AG10803 (cell line): ENCODE measurements at places on chromosomes 5 and 9.

DNA sequence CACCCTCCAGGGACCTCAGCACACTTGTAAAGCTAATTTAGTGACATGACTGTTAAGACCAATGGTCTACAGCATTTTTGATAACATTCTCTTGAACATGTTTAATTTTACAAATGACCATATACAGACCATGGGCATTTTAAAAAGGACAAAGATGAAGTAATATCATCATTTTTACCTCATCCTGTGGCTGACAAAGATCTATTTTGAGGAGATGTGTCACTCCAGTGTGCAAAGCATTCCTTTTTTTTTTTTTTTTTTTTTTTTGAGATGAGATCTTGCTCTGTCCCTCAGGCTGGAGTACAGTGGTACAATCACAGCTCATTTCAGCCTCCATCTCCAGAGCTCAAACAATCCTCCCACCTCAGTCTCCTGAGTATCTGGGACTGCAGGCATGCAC is 118.2 kb upstream of the TBC1D2 start:
- peak; percentile 38 for DNase-seq

GRCh38 chr5:177309351-177310191 is 2.1 kb downstream of the MXD3 start:
- DNase-seq, result peak; percentile 59

GRCh38 chr5:78797936-78798672 is 149.5 kb upstream of the LHFPL2 start:
- peak; percentile 83 for DNase-seq

- DNase-seq, result no peak
These were observed 131.7 kb downstream of the ADGRV1 start for GRCh38 chr5:90690307-90690706.

DNA sequence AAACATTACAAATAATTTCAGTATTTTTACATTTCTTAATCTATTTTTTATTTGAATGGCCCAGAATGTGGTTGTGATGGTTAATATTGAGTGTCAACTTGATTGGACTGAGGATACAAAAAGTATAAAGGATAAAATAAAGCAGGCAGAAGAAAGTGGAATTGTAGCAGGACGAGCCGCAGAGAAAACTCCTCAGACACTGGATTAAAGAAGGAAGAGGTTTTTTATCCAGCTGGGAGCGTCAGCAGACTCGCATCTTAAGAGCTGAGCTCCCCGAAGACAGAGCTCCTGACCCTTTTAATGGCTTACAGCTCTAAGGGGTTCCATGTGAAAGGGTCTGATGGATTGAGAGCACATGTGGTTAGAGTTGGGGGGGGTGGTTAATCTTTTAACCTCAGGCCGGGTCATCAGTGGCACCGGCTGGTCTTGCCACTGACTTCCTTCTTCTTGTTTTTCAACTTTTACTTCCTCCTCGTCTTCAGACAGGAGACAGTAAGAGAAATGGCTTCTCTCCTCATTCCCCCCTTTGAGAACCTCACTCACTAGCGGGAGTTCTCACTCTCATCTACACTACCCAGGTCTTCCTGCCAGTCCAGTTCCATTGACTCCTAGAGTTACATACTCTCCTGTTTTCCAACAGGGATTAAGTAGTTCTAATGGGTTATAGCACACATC is 80.0 kb downstream of the TMEM161B start:
- DNase-seq, result no peak

DNA sequence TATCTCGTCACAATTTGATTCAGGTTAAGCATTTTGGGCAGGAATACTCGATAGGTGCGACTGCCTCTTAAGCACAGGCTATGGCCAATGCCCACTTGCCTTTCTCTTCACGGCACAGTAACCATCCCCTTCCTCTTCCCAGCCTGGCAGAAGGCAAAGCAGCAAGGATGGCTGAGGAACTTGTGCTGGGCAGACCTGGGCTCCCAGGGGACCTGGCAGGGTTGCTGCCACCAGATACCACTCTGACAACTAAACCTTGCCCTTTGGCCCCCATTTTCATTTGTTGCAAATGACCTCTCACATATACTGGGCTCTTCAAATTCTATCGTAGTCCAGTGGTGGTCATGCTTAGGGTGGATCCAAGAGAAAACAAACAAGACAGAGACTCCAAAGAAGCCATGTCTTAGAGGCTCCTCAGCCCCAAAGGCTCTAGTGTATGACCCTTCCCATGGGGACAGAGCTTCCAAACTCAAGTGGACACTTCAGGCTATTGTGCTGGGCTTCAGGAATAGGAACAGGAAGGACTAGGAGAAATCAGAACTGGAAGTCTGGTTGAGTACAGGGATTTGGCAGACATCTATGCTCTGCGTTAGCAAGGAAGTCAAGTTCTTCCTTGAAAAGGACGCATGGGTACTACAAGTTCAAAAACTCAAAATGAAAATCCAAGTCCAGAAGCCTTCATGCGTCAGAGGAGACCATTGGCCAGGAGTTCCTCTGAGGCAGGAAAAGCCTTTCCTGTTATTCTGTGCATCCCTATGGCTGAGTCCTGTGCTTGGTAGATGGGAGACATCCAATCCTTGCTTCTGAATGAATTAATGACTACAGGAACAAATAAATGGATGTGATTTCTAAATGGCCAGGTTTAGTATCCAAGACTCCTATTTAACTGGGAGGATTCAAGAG is 64.6 kb upstream of the PLPP1 start:
- DNase-seq, result no peak

- peak; percentile 89 for DNase-seq
These were observed 12.6 kb upstream of the MUSK start for GRCh38 chr9:110655754-110656641.

- no peak for DNase-seq
These were observed 72.5 kb upstream of the UBTD2 start for GRCh38 chr5:172356047-172356446.

DNA sequence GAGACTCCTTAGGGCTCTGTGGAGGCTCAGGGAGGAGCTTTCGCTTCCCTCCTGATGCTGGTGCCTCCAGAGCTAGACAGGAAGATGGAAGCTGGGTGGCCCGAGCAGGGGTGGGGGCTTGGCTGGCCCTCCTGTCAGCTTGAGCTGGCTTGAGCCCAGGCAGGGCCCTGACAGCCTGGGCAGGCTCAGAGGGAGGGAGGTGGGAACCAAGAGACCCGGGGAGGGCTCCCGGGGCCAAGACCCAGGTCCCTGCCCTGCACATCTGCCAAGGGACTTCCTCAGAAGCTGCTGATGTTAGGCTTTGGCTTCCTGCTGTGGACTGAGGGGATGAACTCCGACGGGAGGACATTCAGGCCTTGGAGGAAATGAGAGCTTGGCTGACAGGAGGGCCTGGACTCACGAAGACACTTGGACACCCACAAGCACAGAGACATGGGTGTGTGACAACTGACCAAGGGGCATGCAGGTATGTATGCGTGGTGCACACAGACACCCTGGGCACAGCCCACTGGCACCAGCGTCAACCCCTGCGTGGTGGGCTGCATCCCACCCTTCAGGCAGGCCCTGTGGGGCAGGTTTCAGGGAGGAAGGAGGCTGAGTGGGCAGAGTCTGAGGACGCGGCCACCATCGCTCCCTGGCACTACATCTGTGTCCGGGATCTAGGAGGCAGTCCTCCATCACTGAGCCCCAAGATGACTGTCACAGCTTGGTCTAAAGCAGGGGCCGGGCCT is 1.7 kb upstream of the LTC4S start:
- no peak for DNase-seq

- DNase-seq, result no peak
These were observed 121.5 kb downstream of the RGS3 start for GRCh38 chr9:113585085-113585442.

DNA sequence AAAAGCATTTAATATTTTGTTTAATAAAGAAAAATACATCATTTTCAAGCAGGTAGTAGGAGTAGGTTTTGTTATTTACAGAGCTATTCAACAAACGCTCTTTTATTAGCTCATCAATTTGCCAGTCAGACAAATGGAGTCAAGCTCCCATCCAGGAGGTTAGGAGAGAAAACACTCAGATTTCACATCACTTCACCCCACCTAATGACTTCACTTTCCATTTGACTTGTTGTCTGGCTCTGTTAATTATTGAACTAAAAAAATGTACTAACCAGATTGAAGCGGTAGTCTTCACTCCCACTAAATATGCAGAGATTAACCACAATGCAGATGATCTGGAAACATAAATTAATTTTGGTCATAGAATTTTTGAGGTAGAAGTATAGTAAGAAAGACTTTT is 193.6 kb upstream of the VCAN start:
- DNase-seq, result no peak

GRCh38 chr9:82820186-82820585 is 242.8 kb downstream of the RASEF start:
- no peak for DNase-seq

GRCh38 chr9:96152550-96152949 is 149.4 kb downstream of the HSD17B3 start:
- DNase-seq, result no peak

- peak; percentile 68 for DNase-seq
These were observed 5.2 kb downstream of the BASP1 start for GRCh38 chr5:17222664-17223063.

GRCh38 chr5:36694351-36694750 is 87.9 kb downstream of the SLC1A3 start:
- DNase-seq, result no peak

- peak; percentile 67 for DNase-seq
These were observed 46.0 kb downstream of the SLC44A1 start for GRCh38 chr9:105290418-105290817.

DNA sequence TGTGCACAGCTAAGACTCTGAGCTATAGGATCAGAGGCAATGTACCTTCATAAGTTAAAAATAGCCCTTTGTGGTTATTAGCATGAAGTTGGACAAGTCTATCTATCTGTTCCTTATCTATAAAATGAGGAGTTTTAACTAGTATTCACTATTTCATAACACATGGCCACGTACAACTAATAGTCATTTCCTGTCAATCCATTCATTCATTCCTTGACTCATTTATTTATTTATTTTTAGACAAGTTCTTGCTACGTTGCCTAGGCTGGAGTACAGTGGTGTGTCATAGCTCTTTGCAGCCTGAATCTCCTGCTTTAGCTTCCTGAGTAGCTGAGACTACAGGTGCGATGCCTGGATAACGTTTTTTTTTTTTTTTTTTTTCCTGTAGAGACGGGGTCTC is 92.1 kb downstream of the NR3C1 start:
- DNase-seq, result peak; percentile 61

DNA sequence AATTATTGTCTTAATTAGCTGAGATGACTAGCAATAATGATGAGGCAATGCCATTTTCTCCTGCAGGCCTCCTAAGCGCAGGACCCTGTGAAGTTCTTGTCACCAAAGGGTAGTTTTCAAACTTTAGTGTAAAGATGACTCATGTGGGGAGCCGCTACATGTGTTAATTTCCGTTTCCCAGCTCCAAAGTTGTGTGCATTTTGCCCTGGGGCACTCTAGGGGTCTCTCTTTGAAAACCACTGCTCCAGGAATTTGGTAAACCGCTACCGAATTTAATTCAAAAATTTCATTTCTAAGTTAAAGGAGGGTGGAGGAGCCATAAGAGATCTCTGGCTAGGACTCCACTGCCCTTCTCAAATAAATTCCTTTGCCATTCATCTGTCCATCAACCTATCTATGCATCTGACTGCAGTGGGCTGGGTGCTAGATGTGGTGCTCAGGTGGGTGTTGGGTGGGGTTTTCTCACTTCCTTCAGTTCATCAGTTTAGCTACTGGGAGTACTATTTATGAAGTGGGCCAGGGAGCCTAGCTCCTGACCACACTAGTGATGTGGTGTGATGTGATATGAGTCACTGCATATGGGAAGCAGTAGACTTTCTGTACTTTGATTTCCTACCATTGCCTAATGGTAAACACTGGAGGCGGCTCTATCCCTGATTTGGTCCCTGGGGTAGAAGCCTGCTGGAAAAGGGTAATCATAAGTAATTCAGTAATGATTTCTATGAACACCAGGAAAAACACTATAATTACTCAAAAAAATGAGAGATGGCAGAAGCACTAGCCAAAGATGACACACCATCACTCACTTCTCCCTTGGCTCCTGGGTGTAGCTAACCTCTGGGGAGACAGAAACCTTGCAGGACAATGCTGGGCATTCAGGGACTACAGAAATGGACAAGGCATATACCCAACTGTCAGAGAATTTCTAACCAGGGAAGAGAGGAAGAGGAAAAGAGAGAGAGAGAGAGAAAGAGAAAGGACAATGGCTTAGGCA is 4.0 kb upstream of the ZSWIM6 start:
- DNase-seq, result peak; percentile 85

GRCh38 chr5:112630246-112631009 is 107.3 kb upstream of the APC start:
- peak; percentile 13 for DNase-seq

DNA sequence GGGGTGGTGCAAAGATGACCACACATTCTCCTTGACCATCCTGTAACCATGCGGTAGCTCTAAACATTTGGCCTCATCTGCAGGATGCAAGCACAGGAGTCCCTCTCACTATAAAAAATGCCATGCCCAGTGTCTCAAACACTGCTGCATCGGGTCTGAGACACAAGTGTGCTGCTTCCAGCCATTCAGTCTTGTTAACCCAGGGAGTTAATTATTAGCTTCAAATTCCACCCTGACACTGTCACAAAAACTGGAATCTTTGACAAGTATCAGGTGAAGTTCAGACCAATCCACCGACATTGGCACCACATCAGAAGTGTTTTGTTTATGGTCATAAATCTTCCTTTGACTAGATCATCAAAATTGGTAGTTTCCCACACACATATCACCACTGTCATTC is 119.1 kb upstream of the RASEF start:
- DNase-seq, result no peak

- peak; percentile 80 for DNase-seq
These were observed 51.4 kb upstream of the TJP2 start for GRCh38 chr9:69122549-69123141.

GRCh38 chr9:972501-973294 is 3.8 kb upstream of the DMRT3 start:
- no peak for DNase-seq

- DNase-seq, result peak; percentile 87
These were observed 14.8 kb downstream of the ODF2 start for GRCh38 chr9:128470560-128470959.

GRCh38 chr5:61402970-61403900 is 71.2 kb downstream of the ZSWIM6 start:
- peak; percentile 49 for DNase-seq

GRCh38 chr5:106730912-106731311 is 939.8 kb downstream of the EFNA5 start:
- DNase-seq, result no peak

- no peak for DNase-seq
These were observed 103.6 kb upstream of the EGFLAM start for GRCh38 chr5:38154615-38155204.

DNA sequence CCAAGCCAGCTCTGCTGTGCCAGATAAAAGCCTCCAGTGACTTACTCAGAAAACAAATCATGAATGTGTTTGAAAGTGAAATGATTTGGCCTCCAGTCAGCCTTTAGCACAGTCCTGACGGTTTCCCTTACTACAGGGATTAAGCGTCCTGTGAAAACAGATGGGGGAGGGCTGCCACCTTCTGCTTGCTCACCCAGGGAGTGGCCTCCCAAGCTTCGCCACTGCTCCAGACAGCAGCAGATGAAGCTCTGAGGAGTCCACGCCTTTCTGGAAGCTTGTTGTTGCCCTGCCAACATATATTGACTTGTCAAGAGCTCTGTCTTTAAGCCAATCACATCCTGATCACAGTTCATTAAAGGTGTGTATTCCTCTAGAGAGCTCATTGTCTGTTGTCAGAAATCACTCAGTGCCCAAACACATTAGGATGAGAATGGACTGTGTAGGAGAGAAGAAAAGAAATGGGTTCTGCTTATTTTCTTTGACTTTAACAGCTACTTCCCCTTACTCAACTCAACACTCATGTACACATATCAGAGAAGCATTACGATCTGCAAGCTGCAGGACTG is 4.9 kb upstream of the FYB1 start:
- peak; percentile 8 for DNase-seq
